ENCODE measurements at places on chromosomes 12 and 14.

DNA sequence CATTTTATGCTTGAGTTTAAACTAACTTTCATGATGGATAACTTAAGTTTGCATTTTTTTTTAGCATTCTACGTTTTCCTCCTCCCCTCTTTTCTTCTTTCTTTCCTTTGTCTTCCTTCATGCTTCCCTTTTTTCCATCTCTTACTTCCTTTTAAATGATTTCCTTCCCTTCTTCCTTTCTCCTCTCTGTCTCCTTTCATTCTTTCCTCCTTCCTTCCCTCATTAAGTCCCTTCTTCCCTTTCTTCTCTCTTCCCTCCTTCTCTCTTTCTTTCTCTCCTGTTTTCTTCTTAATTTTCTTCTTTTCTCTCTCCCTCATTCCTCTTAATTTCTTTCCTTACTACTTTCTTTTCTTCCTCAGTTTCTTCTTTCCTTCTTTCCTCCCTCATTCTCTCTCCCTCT, 376.0 kb downstream of the LRIG3 start:
- no peak for ATAC-seq

DNA sequence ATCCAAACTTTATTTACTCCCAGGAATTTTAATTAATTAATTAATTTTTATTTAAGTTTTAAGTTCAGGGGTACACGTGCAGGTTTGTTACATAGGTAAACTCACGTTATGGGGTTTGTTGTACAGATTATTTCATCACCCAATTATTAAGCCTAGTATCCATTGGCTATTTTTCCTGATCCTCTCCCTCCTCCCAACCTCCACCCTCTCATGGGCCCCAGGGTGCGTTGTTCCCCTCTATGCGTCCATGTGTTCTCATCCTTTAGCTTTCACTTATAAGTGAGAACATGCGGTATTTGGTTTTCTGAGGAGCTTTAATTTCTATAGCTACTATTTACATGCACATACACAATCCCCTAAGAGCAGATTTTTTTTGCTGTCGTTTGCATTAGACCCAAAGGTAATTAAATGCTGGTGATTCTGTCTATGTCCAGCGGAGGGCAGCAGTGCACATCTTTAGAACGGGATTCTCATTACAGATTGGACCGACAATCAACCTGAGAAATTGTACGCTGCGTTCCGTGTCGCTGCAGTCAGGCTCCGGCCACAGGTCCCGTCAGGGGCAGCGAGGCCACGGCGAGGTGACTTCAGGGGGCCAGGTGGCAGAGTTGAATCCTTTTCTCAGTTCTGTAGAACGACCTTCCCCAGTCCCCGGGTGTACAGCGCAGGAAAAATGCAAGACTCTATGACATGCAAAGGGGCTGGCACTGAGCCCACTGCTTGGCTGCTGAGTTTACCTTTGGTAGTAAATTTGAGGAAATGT, 11.6 kb downstream of the TMEM30B start:
- peak; percentile 87 for ATAC-seq

DNA sequence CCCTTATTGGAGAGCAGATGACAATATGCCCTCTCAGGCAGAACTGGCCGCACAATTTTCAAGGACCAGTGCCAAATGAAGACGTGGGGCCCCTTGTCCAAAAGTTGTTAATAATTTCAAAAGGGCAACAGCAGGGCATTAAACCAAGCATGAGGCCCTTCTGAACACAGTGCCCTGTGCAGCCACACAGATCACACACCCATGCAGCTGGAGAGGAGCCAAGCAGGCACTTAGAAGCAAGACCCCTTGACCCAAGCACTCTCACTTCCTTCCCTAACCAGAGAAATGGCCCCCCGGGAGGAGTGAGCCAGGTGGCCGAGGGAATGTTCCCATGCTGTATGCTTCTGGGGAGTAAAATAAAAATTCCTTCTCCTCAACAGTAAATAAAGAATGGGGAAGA, 114.0 kb upstream of the TMPO start:
- no peak for ATAC-seq

GRCh38 chr14:38286452-38286851, 30.6 kb upstream of the CLEC14A start:
- ATAC-seq = no peak

- no peak for ATAC-seq
These were observed 12.3 kb downstream of the GTF2A1 start for GRCh38 chr14:81208489-81208888.

DNA sequence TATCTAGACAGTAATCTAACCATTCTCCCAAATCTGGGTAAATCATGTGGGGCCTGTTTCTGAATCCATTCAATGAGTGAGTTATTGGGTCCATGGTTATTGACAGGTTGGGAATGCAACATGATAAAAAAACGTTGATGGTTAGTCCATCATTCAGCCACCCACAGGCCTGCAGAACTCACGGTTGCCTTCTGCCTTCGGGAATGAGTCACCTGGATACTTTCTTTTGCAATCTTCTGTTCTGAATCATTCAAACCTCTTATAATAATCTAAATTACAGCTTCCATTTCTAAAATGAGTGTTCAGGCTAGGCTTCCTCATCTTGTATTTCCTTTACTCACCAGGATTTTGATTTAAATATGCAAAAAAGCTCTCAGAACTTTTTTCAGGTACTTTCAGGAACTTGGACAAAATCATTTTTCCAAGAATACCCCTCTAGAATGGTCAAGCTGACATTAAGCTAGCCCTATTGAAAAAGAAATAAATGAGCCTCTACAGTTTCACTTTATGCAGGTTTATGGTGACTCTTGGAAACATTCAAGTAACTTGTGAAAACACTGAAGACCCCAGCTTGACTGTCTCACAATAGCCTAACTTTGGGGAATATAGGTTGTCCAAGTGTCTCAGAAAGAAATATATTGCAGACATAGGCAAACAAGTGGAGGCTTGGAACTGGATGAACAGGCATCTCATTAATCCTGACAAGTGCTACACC, 94.4 kb downstream of the KCNK10 start:
- ATAC-seq = no peak

GRCh38 chr12:110785240-110785639, 42.5 kb upstream of the PPP1CC start:
- no peak for ATAC-seq

DNA sequence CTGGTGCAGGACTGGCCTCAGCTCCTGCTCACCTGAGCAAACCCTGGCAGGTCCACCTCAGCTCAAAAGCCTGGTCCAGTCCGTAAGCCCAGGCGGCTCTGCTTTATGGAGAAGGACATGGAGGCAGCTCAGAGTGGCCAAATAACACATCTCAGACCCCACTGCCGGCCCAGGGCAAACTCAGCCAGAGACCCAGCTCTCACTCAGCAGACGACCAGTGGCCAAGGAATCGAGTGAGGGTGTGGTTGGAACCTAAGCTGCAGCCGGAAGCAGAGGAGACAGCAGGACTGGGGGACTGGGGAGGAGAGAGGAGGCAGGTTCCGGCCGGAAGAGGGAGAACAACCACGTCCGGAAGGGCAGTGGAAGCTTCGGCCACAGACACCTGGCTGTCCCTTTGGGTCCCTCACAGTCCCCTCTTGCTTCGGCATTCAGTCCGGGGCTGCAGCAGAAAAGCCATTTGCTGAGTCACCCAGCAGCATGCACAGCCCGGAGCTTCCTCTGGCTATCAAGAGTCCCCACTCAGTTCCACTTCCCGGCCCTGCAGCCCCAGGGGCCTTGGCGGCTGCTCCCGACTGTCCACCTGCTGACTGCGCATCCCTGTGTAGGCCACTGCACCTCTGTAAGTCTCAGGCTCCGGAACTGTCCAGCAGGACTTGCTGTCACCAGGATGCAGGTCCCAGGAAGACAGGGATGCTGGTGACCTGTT, 104.0 kb downstream of the CALM1 start:
- ATAC-seq = peak; percentile 20

All from activated CD4-positive, CD25-positive, alpha-beta regulatory T cell treated with anti-CD3 and anti-CD28 coated beads, Interleukin-2, amount 50 U/mL, for 24 hours (primary cell).